Testis (tissue), 5 donors: ENCODE measurements at places on chromosomes 16 and 17. TPM values are rescaled to one million over a fixed set of nuclear protein-coding genes. Genes with fewer than 3 reads are reported as not detected.

MYO15A gene
- 21.7 TPM for polyA plus RNA-seq

KRT15 gene
- polyA plus RNA-seq: 21.7 TPM

WNT9B gene
- polyA plus RNA-seq: 1.2 TPM

NR1D1 gene
- polyA plus RNA-seq: 9.8 TPM

ANKRD40CL gene
- not detected for polyA plus RNA-seq

GNG13 gene
- not detected for polyA plus RNA-seq

CCL23 gene
- polyA plus RNA-seq: 1.3 TPM

CIITA gene
- 9.5 TPM for polyA plus RNA-seq

FBXW10 gene
- 30.9 TPM for polyA plus RNA-seq

EFCAB3 gene
- polyA plus RNA-seq: 6.9 TPM

NOD2 gene
- 1.7 TPM for polyA plus RNA-seq

VWA3A gene
- polyA plus RNA-seq: 15.8 TPM

SCARF1 gene
- polyA plus RNA-seq: 4.7 TPM

KRT12 gene
- 0.26 TPM for polyA plus RNA-seq

CD7 gene
- 3.0 TPM for polyA plus RNA-seq

TP53TG3C gene
- polyA plus RNA-seq: 4.3 TPM

HIGD1B gene
- polyA plus RNA-seq: 2.6 TPM

LONP2 gene
- polyA plus RNA-seq: 36.4 TPM

SIRT7 gene
- polyA plus RNA-seq: 34.1 TPM

ATP6V0C gene
- polyA plus RNA-seq: 182 TPM

MYH2 gene
- 3.3 TPM for polyA plus RNA-seq

TBC1D26 gene
- polyA plus RNA-seq: 23.7 TPM

DLX4 gene
- polyA plus RNA-seq: 0.30 TPM

CBX8 gene
- 13.8 TPM for polyA plus RNA-seq

CD300H gene
- polyA plus RNA-seq: not detected

TBX6 gene
- 1.7 TPM for polyA plus RNA-seq

PPL gene
- 6.8 TPM for polyA plus RNA-seq

NGFR gene
- 21.5 TPM for polyA plus RNA-seq

MT1A gene
- polyA plus RNA-seq: not detected

KRTAP4-1 gene
- not detected for polyA plus RNA-seq

CRHR1 gene
- 0.55 TPM for polyA plus RNA-seq

NLRC3 gene
- 0.76 TPM for polyA plus RNA-seq

PIGW gene
- polyA plus RNA-seq: 8.5 TPM

C16orf92 gene
- polyA plus RNA-seq: 20.3 TPM

P3H4 gene
- 6.9 TPM for polyA plus RNA-seq

KIF1C gene
- polyA plus RNA-seq: 79.9 TPM
